Activated CD4-positive, alpha-beta T cell treated with anti-CD3 and anti-CD28 coated beads, Interleukin-2, Interleukin-4, amounts not matched to agents 100 ng/mL and 50 ng/mL, durations not matched to agents 16 hours and 8 hours (primary cell): ENCODE measurements at places on chromosomes 7 and 10.

- no peak for DNase-seq
These were observed 15.4 kb downstream of the IFIT3 start for GRCh38 chr10:89343089-89343767.

- DNase-seq = no peak
These were observed 58.9 kb downstream of the PRKAR2B start for GRCh38 chr7:107103369-107103768.

GRCh38 chr10:2589196-2589595 lies 478.2 kb upstream of the PFKP start:
- DNase-seq = no peak

- no peak for DNase-seq
These were observed 68.5 kb downstream of the GNAT3 start for GRCh38 chr7:80443325-80443724.

DNA sequence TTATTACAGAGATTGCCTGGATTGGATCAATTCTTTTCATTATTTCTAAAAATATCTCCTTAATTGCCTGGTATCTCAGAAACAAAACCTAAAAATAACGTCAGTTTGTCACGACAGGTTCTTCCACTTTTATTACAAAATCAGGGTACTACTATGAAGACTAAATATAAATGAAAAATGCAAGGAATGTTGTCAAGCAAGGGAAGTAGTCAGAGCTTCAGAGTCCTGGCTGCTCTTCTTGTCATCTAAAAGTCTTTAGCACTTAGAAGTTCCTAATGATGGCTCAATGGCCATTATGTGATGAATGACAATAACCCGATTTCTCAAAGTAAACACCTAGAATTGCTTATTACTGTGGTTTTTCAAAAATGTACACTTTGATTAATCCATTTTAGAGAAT lies 192.2 kb downstream of the SEMA3A start:
- DNase-seq = no peak
